ENCODE measurements at places on chromosomes 2 and 18. TPM values are rescaled to one million over a fixed set of nuclear protein-coding genes. Genes with fewer than 3 reads are reported as not detected.
A peak's percentile ranks its signal among the peaks of the same experiment; 100 is the strongest.

GRCh38 chr2:46306988-46307655 is 9.9 kb downstream of the EPAS1 start:
- no peak for DNase-seq

GRCh38 chr2:12271589-12271984 is 445.1 kb upstream of the TRIB2 start:
- DNase-seq: no peak

GRCh38 chr2:128727404-128727803 is 408.7 kb upstream of the HS6ST1 start:
- no peak for DNase-seq

DNA sequence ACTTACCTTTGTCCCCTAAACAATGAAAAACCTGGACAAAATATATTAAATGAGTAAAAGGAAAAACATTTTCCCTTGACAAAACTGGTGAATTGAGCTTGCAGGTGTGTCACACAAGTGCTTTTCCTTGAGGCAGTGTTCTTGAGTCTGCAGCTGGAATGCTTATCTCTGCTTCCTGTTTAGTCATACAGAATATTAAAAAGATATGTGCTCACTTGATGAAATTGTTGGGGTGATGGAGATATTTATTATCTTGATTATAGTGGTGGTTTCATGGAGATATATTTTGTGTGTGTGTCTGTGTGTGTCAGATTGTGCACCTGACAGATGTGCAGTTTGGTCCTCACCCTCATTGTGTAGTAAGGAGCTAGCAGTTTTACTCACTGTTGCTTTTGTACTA is 3.3 kb downstream of the TAF1B start:
- no peak for DNase-seq

DNA sequence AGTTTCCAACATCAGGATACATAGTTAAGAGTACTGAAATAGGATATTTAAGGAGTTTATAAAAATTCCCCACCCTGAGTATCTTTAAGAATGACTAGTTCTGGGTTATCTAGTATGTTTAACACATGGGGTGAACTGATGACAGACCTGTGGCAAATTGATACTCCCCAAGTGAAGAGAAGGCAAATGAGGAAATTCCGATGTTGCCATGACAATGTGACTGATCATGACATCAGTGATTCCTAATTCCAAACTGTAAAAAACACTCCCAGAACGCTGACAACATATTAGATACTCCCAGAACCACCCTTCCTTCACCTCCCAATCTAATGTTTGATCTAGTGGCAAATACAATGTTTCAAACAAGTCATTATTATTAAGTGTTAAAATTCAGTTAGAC is 77.6 kb downstream of the RBMS1 start:
- DNase-seq: no peak

DNA sequence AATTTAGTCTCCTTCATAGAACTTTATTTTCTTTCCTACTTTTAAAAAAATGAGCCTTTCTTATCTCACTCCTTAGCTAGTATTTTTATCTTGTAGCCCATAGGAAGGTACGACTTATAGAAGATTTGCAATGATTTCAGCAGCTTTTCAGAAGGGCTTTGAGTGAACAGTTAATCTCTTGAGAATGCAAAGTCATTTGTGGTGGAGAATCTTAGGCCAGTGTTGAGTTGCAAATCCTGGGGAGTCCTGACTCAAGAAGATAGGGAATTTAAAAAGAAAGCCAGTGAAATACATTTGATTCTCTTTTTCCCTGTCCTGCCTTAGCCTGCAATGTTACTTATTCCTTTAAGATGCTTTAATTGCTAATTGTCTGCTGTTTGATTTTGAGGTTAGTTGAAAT is 33.6 kb downstream of the LYPD6 start:
- DNase-seq: peak; percentile 23

DNA sequence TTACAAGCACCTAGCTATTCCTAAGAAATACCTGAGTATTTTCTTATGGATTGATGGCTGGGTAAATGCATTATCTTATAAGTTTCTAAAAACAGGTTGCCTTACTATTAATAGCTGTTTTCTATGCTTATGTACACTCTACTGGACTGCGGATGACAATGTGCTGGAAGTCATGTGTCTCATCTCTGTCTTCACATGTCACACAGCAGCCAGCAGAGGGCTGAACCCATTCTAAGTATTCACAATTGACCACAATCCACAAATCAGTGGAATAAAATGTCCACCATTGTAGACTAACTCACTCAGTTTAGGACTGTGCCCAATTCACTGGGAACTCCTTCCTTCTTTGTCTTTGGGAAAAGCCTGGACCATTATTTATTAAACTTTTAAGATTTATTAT is 371.2 kb downstream of the INSIG2 start:
- no peak for DNase-seq

GRCh38 chr18:79559436-79559835 is 120.2 kb upstream of the CTDP1 start:
- no peak for DNase-seq

DNA sequence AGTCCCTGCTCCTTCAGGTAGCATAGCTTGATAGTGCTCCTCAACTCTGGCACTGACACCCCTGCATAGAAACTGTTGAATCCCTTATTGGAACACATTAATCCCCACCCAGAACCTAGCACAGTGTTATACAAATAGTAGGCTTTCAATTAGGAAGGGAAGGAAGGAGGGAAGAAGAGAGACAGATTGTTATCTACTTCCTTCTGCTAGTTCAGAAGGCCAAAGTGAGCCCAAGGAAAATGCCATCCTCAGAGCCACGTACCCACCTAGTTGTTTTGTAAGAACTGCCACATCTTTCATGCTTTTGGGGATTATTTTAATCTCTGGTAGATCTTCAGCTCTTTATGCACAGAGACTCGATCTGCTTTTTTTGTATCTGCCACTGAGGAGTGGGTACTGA is 75.1 kb downstream of the CLHC1 start:
- DNase-seq: no peak

GRCh38 chr2:88254437-88255091 is 84.4 kb downstream of the THNSL2 start:
- DNase-seq: no peak

- no peak for DNase-seq
Measured at GRCh38 chr2:71990122-71990521, 157.5 kb downstream of the CYP26B1 start.

GRCh38 chr2:109089602-109090300 is 39.3 kb upstream of the SH3RF3 start:
- DNase-seq: no peak

The RSAD2 gene
- polyA plus RNA-seq: 2.9 TPM

The CAPN14 gene
- 0.07 TPM for polyA plus RNA-seq

The FEV gene
- polyA plus RNA-seq: not detected

The ST8SIA5 gene
- polyA plus RNA-seq: 3.4 TPM

The LOXHD1 gene
- 2.8 TPM for polyA plus RNA-seq

The ATP8B1 gene
- polyA plus RNA-seq: 4.0 TPM

All from muscle of back (tissue), 13 donors.